ENCODE measurements at places on chromosomes 1 and 21.

DNA sequence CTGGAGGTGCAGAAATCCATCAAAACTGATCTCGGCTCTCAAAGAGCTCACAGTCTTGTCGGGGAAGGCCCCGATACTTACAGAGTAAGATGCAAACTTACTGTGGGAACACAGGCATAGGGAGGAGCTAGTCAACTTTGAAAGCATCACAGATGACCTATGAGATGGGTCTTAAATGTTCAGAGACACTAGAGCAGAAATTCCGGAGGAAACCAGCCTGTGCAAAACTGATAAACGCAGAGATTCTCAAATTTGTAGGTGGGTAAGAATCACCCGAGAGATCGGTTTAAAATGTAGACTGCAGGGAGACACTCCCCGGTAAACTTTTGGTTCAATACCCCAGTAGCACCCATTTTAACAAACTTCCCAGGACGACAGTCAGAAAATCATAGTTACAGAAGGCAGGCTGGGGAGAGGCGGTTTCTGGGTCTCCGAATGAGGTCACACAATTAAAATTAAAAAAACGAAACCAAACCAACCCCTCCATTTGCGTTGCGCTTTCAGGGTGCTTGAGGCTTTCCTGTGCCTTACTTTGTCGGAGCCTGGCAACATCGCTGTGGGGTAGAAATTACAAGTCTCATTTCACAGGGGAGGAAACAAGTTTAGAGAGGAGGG, 755 bp upstream of the THRAP3 start:
- DNase-seq = no peak

GRCh38 chr1:10754568-10755329, 41.7 kb downstream of the CASZ1 start:
- no peak for DNase-seq

- DNase-seq = no peak
Observed at GRCh38 chr1:234617986-234618736, 8.2 kb upstream of the IRF2BP2 start.

DNA sequence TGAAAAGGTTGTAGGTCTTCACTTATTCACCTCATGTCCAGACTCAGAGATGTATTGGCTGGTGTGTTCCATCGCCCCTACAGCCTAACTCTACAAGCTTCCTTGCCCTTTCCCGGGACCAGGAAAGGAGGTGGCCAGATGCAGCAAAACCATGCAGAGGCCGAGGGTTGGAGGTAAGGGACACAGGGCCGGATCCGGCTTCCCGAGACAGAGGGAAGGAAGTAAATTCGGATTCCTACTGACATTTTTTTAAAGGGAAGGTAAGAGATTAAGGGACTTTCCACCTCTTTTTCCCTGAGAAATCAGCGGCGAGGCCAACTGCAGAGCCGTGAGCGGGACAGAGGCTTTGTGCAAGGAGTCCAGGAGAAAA, 12.7 kb downstream of the EPHA10 start:
- no peak for DNase-seq

GRCh38 chr1:205417870-205418635, 3.8 kb downstream of the LEMD1 start:
- DNase-seq = no peak

GRCh38 chr1:119482517-119483425, 24.2 kb upstream of the HSD3B1 start:
- DNase-seq = no peak

DNA sequence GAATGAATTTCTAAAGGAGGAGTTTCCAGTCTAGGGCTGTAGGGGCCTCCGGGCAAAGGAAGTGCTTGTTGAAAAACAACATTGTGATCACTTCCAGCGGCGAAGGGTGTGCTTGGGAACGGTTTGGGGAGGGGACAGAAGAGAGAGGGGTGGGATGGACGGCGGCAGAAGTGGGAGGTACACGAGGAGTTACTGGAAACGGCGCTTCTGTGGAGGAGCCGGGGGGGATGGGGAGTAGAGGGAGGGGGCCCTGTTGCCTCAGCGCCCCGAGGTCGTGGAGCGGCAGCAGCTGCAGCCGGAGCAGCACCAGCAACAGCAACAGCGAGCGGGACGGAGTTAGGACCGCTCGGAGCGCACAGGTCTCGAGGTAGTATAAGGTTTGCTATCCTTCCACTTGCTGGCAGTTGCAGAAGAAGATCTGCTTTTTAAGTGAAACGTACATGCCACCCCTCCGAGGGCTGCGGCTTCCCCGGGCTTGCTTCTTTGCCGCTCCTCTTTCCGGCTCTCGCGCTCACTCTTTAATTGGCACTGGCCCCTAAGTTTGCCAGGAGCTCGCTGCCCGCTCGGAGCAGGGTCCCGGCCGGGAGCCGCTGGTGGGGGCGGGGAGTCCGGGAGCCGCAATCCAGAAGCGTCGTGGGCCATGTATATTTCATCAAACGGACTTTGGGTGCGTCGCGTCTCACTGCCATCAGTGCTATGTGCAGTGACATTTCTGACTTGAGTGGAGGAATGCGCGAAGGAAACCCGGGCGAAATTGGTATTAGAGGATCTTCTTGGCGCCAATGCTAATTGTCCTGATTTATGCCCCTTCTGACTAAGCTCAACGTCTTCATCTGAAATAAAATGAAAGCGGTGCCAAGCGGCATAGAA, 771 bp upstream of the NTNG1 start:
- DNase-seq = no peak

- DNase-seq = no peak
Observed at GRCh38 chr1:21115098-21115760, 61.5 kb downstream of the EIF4G3 start.

DNA sequence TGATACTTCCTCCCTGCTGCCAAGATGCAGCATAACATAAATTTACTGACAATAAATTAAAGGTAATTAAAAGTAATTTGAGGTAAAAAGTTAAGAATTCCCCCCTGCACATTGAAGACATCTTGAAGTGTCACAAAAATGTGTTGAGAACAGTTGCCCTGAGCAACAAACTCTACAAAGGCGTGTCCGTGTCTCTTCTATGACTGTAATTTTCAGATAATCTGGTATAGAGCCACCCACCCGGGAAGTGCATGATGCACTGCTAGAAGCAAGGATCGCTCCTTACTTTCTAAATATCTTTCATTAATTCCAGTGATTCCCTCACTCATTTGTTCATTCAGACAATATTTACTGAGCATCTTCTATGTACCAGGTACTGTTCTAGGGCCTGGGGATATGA, 11.0 kb upstream of the CASQ1 start:
- DNase-seq = no peak

DNA sequence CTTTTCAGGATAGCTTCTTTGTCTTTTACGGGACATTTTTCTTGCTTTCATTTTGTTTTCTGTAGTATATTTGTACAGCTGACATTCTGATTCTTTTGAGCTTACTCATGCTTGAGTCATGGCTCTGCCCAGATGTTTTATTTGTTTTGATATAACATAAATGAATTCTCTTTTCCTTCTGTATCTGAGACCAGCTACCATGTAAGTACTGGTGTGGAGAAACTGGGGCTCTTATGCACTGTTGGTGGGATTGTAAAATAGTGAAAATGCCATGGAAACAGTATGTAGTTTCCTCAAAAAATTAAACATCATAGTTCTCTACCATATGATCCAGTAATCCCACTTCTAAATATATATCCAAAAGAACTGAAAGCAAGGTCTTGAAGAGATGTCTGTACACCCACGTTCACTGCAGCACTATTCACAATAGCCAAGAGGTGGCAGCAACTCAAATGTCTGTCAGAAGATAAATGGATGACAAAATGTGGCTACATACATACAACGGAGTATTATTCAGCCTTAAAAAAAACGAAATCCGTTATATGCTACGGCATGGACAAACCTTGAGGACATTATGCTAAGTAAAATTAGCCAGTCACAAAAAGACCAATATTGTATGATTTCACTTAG, 61.4 kb downstream of the EIF2B3 start:
- no peak for DNase-seq

- no peak for DNase-seq
Observed at GRCh38 chr21:31260790-31261189, 83.3 kb downstream of the TIAM1 start.

GRCh38 chr1:196651637-196652215, at the start of gene CFH:
TSS of gene CFH (plus strand) at chr1:196652043. CDS start at chr1:196652118, 75 bp downstream.
- DNase-seq = no peak

DNA sequence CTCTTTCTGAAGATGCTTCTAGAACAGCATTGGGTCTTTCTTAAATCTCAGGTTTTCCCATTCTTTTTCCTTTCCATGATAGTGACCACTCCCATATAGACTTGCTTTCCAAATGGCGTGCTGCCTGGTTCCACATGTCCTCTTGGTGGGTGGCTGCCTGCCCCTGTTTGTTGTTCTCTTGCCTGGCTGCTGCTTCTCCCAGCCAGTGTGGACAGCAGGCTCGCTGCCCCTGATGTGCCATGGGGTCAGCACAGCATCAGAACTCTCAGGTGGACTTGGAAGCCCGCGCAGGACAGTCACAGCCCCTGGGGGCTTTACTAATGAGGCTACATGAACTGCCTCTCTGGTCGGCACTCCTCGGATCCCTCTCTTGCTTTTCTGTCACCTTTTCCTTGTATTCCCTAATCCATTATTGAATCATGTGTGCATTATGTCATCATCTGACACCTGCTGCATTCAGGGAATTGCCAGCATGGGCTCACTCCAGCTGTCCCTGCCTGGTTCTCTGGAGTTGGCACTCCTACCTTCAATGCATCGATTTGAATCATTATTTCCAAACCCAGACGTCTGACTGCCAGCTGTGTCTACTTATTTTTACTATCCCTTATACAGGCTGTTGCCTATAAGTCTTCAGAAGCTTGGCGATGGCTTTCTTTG, 100.5 kb upstream of the COA6 start:
- DNase-seq = no peak

- DNase-seq = no peak
Observed at GRCh38 chr1:208300084-208300770, 56.0 kb upstream of the PLXNA2 start.

All from T-helper 17 cell (primary cell).